MM.1S (cell line): ENCODE measurements at places on chromosomes 1 and 21.

DNA sequence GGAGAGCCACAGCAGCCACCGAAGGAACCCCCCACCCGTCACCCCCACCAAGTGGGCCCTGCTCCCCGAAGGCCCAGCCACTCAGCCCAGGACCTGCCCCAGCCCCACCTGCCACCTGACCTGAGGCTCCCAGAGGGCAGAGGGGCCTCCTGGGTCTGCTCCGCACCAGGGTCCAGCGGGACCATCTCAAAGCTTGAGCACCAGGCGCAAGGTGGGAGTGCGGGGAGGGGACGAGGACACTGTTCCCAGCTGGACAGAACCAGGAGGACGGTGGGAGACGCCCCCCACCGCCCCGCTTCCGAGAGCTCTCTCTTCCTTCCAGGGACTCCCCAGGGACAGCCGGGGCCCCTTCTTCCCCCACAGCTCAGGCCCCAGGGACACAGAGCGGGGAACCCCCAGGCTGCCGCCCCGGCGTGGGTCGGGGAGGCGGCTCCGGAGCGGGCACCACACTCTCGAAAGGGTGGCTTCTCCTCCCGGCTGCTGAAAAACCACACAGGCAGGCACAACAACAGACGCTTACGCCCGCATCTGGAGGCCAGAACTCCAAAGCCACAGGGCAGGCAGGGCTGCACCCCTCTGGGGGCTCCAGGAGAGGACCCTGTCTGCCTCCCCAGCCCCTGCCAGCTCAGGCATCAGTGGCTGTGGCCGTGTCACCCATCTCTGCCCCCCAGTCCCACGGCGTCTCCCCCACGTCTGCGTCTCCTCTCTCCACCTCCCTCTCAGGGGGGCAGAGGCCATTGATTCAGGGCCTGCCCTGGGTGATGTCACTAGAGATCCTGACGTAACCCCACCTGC lies 1.9 kb upstream of the TTLL10 start:
- no peak for DNase-seq

DNA sequence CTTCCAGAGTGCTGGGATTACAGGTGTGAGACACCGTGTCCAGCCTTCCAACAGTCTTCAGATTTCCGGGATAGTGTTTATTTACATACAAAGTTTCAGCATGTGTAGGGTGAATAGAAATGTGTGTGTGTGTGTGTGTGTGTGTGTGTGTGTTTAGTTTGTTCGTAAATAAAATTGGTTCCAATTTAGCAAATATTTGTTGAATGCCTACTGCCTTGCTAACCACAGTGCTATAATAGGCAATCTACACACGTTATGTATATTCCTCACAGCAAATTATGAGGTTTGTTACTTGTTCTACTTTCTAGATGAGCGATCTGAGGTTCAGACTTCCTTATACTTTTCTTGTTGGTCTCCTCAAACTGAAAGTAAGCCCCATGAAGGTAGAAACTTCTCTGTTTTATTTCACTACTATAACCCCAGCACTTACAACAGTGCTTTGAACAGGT lies 32.8 kb upstream of the EPS15 start:
- no peak for DNase-seq

DNA sequence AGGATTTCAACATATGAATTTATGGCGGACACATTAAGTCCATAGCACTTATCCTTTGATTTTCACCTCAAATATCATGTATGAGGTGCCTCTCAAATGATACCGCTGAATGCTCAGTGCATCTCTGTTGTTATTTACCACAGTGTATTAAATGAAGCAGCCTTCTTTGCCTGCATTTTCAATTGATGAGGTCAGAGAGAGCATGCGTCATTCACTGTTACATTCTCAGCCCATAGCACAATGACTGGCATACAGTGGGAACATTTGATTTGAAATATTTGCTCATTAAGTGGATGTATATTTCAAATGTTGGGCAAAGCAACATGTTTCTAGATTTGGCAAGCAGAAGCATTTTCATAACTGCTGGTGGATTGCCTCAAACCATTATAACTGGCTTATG lies 45.7 kb downstream of the LRRC7 start:
- DNase-seq = no peak

GRCh38 chr21:28916150-28916893 lies 76.4 kb downstream of the LTN1 start:
- DNase-seq = no peak

DNA sequence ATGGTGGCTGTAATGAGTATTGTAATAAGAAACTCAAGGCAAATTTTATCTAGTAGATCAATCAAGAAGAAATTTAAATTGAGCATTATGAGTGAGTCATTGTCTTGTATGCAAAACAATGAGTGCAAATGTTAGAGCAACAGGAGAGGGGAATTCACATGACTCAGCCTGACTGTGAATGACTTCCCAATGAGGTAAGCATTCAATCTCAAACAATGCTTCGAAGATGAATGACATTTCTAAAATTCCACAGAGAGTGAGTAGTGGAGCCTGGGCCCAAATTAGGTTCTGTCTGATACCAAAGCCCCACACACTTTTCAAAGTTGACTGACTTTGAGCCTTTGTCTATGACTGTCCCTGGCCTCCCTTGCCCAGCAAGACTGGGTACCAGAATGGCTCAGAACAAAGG lies 738.0 kb downstream of the PTPRU start:
- DNase-seq = no peak

DNA sequence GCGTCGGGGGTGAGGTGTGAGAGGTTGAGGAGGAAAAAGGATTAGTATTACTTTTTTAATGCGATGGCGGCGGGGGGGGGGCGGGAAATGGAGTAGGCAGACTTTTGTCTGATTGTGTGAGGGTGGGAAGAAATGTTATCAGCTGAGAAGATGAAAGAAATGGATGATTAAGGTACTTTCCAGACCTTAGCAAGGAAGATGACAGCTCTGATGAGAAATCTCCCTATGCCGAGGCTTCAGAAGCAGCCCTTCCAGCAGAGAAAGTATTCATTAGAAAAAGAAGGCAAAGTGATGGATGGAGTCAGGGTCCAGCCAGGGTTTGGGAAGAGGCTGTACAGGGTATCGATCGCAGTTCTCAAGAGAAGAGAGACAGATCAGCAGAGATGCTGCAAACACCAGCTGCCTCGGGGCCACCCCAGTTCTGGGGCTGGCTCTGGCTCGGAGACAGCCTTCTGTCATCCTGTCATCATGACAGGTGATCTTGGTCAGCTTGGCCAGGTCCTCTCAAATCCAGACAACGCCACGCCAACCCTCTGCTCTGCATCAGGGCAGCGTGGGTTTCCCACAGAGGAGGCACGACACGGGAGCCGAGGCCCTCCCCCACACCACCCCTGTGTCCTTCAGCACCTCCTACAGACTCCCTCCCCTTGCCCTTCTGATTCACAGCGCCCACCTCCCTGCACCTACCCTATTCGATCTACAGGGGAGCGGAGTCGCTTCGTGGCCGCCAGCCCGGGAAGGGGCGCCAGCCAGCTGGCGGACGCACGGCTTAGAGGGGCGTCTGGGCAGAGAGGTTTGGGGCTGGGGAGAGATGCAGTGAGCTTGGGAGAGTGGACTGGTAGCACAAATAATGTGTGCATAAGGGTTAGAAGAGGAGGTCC lies 674 bp upstream of the ATXN7L2 start:
- DNase-seq = no peak

DNA sequence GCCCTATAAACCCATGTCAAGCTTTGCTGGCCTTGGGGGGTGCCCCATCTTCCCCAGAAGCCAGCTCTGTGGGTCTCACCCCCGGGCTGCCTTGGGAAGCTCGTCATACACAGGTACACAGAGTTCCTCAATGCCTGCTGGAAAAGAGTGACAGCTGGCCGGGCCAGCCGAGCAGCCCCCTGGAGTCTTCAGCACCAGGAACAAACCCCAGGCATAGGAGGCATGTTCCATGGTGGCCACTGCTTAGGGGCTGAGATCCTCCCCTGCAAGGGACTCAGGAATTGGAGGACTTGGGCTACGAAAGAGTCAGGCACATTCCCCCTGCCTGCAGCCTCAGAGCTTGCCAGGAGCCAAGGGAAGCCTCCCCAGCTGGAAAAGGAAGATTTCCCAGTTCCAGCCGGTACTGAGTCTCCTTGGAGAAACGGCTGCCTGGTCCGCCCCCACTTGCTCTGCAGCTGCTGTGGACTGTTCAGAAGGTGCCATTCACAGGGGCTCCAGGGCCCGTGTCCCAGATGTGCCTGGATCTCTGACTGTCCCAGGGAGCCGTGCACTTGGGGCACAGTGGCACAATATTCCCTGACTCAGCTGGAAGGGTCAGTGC lies 89.5 kb downstream of the STUM start:
- no peak for DNase-seq

- DNase-seq = no peak
Measured at GRCh38 chr1:55040933-55041494, 1.7 kb downstream of the PCSK9 start.

DNA sequence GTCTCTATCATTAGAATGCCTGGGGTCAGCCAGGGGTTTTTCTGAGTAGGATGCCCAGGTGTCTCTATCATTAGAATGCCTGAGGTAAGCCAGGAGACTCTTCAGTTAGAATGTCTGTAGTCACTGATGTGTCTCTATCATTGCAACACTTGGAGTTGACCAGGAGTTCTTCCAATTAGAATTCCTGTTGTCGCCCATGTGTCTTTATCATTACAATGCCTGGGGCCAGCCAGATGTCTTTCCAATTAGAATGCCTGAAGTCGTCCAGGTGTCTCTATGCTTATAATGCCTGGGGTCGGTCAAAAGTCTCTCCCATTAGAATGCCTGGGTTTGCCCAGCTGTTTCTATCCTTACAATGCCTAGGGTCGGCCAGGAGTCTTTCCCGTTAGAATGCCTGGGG lies 55.8 kb downstream of the RNF187 start:
- DNase-seq = no peak

GRCh38 chr1:93490357-93490756 lies 42.4 kb downstream of the FNBP1L start:
- DNase-seq = no peak

DNA sequence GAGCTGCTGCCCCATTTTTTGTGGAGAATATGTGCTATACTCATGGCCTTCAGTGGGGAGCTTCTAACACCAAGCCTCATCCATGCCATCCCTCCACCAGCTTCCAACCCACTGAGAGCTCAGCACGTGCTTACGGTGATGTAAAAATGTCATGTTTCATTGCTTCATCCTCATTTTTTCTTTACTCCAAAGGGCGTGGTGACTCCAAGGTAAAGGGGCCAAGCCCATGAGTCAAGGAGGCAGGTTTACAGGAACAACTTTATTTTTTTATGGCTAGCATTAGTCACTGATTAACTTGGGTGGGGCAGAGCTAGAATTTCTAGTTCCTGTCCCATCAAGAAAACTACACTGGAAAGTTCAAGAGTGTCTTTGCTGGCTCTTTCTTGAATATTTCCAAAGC lies at the start of gene C1orf226:
Gene C1orf226 (plus strand): TSS at position 346 of the 400 bp plus-strand sequence. CDS start 174 bp downstream, outside the sequence.
- DNase-seq = no peak
